ENCODE measurements at places on chromosomes 4 and X. TPM values are rescaled to one million over a fixed set of nuclear protein-coding genes. Genes with fewer than 3 reads are reported as not detected.

The RTL3 gene
- 0.99 TPM for polyA plus RNA-seq

The BANK1 gene
- polyA plus RNA-seq: 0.67 TPM

The ZNF630 gene
- polyA plus RNA-seq: 2.4 TPM

The ITGB1BP2 gene
- polyA plus RNA-seq: 114 TPM

The MTNR1A gene
- polyA plus RNA-seq: not detected

The SSX2 gene
- polyA plus RNA-seq: not detected

The SLIT2 gene
- 9.6 TPM for polyA plus RNA-seq

The GAB1 gene
- polyA plus RNA-seq: 31.5 TPM

GRCh38 chr4:150943818-150944217 lies 71.3 kb downstream of the LRBA start:
- no peak for DNase-seq

- DNase-seq: no peak
These were observed 103.7 kb upstream of the TENT5D start for GRCh38 chrX:80316526-80316925.

DNA sequence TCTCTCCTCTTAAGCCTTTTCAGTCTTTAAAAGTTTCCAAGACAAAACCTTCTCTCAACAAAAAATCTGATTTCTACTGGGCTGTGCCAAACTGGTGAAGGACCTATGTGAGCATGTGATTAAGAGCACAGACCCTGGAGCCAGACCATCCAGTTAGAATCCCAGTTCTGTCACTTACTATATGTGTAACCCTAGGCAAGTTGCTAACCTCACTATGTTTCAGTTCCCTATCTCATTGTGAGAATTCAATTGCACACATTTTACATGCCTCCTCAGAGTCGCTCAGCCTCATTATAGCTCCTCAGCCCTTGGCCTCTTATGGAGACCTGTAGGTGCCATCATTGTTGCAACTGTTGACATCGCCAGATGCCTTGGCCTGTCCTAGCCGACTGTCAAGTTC lies 54.1 kb upstream of the VEGFD start:
- DNase-seq: no peak

DNA sequence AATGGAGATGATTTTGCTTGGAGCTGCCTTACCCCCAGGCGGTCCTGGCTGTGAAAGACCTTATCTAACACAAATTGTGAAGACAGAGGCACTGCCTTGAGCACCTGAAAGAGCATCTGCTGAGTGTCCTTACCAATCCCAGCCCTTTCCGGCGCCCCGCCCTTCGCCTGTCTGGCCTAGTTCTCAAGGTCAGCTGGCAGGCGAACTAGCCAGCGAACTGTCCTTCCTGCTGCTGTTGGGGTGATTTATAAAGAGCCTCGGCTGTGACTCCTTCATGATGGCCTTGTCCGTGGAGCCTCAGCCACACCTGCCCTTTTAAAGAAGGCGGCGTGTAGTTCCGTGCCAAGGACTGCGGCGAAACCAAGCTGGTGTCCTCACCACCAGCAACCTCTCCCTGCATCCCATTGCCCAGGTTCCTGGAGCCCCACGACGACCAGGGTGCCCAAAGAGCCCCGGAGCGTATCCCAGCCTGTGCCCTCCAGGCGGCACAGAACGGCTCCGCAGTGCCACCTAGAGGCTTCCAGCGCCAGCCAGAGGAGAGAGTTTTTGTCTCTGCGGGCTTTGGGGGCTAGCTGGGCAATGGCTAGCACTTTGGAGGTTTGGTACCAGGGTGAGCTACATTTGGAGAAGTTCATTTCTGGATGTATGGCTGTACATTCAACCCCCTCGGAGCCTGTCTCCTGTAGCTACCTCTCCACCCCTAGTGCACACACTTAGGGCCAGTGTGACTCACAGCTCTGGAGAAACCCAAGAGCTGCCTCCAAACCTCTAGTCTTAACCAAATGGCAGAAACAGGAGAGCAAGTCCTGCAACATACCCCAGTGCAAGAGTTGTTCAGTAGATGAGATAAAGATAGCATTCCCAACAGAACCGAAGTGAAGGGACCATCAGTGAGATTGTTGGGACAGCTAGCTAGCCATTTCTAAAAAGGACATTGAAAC lies 36.8 kb upstream of the VMA21 start:
- DNase-seq: peak; percentile 1

DNA sequence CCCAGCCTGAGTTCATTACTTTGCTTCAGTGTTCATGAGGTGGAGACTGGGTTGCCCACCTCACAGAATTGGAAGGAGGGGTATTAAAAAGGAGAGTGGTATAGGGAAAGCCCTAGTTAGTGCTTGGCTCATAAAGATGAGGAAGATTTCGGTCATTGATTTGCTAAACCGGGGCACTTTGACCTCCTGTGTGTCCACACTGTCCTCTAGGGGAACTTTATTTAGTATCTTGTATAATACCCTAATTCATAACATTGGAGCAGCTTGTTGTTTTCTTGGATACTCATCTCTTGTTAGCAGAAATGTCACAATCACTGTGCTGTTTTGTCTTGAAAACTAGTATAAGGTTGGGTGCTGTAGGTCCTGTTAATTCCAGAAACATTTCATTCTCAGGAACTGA lies 49.8 kb downstream of the GYG2 start:
- DNase-seq: no peak

- peak; percentile 48 for DNase-seq
These were observed 177.8 kb upstream of the ATP6AP2 start for GRCh38 chrX:40402831-40403533.

- no peak for DNase-seq
These were observed 77.1 kb upstream of the SLC4A4 start for GRCh38 chr4:71261633-71262121.

DNA sequence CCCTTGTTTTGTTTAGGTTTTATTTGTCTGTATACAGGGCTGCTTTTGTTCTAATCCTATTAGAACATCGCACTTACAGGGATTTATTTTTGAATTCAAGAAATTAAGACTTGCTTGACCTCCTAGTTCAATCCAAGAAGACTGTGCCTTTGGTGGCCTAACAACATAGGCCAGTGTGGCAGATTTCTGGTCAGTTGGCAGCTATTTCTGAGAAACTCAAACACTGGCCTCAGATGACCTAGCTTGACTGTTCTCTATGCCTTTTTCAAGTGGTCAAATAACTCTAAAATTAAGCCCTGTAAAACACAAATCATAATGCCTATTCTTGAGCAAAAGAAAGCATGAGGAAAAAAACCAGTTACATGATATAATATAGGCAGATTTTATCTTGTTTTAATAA lies 89.3 kb upstream of the GPR34 start:
- no peak for DNase-seq

GRCh38 chr4:19399001-19399400 lies 852.7 kb upstream of the SLIT2 start:
- DNase-seq: no peak

DNA sequence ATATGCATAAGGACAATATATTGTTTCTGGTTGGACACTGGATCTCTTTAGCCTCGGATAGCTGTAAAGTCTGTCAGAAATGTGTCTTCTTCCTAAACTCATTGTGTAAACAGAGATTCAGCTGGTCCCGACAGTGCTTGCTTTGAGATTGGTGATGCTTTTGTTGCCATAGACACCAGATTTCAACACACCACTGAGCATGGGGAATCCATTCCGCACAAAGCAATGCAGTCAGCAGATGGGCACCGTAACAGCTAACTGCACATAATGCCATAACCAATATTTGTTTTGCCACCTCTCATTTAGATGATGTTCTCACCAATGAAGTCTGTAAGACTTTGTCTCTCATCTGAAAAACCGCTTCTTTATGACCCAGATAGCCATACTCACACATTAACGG lies 33.3 kb upstream of the FAM47C start:
- DNase-seq: no peak
